ENCODE measurements at places on chromosomes 7 and 10.

DNA sequence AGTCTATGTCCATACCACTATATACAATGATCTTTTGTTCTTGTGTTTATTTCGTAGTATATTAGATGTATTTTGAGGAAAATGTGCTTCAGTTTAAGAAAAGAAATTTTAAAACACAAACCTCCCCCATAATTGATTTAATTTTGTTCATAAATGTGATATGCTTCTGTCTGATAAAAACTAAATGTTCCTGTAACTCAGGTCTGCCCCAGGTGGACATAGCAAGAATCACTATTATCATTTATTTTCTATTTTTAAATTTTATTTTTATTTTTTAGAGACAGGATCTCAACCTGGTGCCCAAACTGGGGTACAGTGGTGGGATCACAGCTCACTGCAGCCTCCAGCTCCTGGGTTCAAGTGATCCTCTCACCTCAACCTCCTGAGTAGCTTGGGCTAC is 43.2 kb downstream of the BEND7 start:
- DNase-seq, result no peak

GRCh38 chr7:46581268-46581667 is 660.2 kb upstream of the IGFBP3 start:
- no peak for DNase-seq

DNA sequence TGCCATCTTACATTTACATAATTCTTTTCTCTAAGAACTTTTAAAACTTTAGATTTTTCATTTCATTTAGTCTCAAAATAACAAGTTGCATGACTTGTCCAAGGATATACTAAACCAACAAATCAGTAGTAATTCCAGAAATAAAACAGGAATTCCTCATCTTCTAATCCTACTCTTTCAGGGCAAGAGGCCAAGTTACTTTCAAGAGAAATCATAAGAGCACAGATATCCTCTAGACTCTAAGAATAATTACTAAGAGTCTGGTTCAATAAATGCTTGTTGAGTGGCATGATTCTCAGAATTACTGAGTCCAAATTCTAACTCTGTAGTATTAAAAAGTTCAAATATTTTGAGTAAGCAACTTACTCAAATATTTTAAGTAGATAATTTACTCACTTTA is 12.9 kb downstream of the PDZD8 start:
- no peak for DNase-seq

GRCh38 chr7:113404245-113404644 is 285.9 kb upstream of the SMIM30 start:
- no peak for DNase-seq

GRCh38 chr10:88598055-88598454 is 11.5 kb downstream of the LIPJ start:
- no peak for DNase-seq

DNA sequence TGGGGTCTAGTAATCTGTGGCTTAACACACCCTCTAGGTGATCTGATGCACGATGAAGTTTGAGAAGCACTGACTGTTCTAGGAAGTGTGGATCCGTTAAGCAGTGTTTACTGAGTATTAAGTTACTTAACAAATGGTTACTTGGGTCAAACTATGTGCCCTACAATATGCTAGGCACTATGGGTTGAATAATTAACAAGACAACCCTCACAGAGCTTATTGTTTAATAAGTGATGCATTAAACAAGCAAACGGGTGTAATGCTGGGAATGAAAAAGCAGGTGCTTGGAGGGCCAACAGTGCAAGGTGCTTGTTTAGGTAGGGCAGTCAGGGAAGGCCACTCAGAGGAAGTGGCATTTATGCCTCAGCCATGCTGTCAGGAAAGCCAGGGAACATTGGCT is 378.0 kb upstream of the PODXL start:
- no peak for DNase-seq

- no peak for DNase-seq
These were observed 44.1 kb downstream of the RALA start for GRCh38 chr7:39667341-39667923.

GRCh38 chr10:96587264-96588059 is 650 bp upstream of the TM9SF3 start:
- no peak for DNase-seq

DNA sequence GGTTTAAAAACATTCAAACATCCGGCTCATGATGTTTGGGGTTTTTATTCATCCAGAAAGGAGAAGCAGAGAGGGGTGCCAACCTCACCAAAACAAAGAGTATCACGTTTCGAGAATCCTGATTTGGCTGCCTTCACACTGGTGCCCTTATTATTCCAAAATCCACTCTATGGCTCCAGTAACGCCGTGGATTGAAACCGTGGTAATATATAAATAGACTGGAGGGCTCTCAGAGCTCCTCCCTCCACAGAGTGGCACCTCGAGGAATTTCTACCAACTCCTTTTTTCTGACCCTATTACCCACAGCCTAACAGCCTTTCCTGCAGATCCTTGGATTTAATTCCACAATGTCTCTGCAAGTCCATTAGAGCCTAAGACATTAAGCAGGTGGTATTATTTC is 353.6 kb downstream of the CRPPA start:
- DNase-seq, result no peak

DNA sequence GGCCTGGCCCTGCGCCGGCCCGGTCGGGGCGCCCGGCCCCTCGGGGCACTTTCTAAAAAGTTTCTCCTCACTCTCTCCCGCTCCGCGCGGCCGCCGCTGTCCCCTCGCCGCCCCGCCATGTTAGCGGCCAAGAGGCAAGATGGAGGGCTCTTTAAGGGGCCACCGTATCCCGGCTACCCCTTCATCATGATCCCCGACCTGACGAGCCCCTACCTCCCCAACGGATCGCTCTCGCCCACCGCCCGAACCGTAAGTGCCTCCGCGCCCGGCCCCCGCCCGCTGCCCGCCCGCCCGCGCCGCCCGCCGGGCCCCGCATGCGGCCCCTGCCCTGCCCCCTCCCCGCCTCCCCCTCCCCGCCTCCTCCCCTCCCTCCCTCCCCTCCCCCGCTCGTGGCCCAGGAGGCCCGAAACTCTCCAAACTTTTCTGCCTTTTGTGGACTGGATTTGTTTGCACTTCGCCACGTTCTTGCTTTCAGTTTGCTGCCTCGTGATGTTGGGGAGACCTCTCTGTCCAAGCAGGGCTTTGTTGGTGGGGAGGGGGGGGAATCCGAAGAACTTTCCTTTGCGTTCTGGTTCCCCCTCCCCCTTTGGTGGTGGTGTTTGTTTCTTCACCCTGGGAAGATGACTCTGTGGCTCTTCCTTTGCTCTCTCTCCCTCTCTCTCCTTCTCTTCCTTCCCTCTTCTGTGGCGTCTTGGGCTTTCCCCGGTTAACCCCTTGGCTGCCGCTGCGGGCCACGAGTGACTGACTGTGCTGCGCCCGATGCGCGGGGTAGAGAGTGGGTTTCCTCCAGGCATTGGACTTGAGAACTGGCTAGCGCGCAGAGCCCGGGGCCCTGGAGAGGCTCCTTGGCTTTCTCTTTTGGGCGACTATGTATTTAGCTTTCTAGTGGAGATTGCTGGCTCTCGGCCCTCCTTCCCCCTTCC is 1.6 kb downstream of the TCF7L2 start:
- peak; percentile 76 for DNase-seq

DNA sequence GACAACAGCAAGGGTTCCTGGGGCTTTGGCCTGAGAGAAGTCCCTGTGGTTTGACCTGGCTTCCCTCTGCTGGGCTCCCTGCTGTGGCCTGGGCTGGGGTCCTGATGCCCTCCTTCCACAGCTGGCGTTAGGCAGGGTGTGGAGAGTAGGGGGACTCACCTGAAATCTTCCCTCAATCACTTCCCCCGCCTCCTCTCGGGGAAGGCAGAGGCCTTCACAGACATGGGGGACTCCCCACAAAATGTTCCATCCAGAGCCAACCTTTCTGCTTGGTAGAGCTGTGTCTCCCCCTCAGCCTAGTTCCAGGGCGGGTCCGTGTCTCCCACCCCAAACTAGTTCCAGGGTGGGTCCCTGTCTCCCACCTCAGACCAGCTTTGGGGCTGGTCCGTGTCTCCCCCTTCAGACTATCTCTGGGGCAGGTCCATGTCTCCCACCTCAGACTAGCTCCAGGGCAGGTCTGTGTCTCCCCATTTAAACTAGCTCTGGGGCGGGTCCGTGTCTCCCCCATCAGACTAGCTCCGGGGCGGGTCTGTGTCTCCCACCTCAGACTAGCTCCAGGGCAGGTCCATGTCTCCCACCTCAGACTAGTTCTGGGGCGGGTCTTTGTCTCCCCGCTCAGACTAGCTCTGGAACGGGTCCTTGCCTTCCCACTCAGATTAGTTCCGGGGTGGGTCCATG is 2.2 kb downstream of the PVRIG start:
- no peak for DNase-seq

DNA sequence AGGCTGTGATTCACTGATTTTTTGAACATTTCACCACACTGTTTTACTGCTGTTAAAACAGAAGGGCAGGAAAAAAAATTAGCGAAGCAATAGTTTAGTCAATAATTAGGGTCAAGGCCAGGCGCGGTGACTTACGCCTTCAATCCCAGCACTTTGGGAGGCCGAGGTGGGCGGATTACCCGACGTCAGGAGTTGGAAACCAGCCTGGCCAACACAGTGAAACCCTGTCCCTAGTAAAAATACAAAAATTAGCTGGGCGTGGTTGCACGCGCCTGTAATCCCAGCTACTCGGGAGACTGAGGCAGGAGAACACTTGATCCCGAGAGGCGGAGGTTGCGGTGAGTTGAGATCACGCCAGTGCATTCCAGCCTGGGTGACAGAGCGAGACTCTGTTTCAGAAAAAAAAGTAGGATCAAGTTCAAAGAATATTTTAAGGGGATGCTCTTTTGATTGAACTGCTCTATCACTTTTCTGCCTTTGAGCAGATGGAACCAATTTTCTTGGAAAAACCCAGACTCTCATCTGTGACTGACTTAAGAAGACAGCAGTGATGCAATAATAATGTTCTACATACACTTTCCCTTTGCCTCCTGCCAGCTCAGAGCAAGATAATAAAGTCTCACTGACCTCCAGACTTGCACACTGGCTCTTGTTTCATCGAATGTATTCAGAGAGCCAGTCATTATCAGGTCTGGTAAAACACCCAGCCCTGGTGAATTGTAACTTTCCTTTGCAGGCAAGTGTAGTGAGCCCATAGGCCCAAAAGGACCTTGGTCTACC is 1.6 kb upstream of the PPA1 start:
- no peak for DNase-seq

DNA sequence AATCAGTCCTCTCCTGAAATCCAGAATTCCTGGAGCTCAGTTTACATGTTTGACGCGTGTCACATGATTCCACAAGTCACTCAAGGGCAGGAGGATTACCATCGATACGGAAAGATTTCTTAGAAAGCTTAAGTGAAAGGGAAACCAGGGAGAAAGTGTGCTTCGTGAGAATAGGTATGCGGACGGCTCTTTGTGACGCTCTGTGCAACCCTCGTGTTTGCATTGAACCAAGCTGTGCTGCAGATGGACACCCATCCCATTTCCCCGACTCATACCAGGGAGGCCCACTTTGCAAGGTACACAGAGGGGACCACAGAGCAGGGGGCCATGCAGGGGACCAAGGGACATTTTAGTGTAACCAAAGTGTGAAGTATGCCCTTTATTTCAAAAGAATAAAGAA is 43.2 kb downstream of the IKZF1 start:
- no peak for DNase-seq

- no peak for DNase-seq
These were observed 565.7 kb upstream of the ANKRD30A start for GRCh38 chr10:36559412-36560400.

- DNase-seq, result no peak
These were observed 87.5 kb upstream of the IFRD1 start for GRCh38 chr7:112362731-112363131.

DNA sequence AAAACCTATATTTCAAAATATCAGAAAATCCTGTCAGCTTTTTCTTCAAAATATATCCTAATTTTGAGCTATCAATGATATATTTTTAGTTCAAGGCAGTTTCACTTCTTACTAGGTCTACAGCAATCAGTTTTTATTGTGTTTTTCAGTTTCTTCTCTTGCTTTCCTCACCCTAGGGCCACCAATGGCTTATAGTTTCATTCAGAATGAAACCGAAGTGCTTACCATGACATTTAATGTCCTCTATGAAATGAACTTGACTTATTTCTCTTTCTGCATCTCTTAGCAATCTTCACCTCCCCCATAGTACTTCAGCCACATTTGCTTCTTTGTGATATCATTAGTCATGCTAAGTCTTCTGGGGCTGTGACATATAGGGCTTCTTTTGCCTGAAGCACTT is 100.3 kb downstream of the ARL5B start:
- DNase-seq, result no peak

- peak; percentile 78 for DNase-seq
These were observed 11.5 kb upstream of the OGA start for GRCh38 chr10:101829561-101830315.

Measured in activated CD8-positive, alpha-beta memory T cell treated with anti-CD3 and anti-CD28 coated beads for 24 hours (primary cell).